HCT116 (cell line): ENCODE measurements at places on chromosomes 13 and 19. TPM values are rescaled to one million over a fixed set of nuclear protein-coding genes. Genes with fewer than 3 reads are reported as not detected.

DNA sequence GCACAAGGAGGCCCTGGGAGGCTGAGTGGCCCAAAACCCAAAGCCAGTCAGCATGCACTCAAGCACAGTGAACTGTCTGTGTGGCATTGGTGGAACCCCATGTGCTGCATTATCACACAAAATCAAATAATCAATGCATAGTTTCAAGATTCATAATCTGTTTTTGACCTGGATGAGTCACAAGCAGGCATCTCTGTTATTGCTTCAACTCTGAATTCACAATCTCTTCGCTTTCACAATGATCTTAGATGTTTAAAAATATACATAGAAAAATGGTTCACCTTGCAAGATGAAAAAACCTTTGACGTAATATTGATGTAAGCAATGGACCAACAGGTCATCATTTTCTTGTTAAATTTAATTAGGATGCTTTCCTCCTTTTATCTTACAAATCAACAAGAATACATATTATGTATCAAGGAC is 455.4 kb downstream of the IRS2 start:
- no peaks in the 10 kb centered on the region for H3K4me1 ChIP-seq
- H3K36me3 ChIP-seq = no peaks in the 10 kb centered on the region
- H3K27me3 ChIP-seq = no peaks in the 10 kb centered on the region
- H3K4me3 ChIP-seq = no peak overlapping the region

GRCh38 chr13:73187106-73187505 is 128.3 kb downstream of the KLF5 start:
- no peaks in the 10 kb centered on the region for H3K27me3 ChIP-seq
- no peak for DNase-seq
- no peaks in the 10 kb centered on the region for H3K36me3 ChIP-seq

DNA sequence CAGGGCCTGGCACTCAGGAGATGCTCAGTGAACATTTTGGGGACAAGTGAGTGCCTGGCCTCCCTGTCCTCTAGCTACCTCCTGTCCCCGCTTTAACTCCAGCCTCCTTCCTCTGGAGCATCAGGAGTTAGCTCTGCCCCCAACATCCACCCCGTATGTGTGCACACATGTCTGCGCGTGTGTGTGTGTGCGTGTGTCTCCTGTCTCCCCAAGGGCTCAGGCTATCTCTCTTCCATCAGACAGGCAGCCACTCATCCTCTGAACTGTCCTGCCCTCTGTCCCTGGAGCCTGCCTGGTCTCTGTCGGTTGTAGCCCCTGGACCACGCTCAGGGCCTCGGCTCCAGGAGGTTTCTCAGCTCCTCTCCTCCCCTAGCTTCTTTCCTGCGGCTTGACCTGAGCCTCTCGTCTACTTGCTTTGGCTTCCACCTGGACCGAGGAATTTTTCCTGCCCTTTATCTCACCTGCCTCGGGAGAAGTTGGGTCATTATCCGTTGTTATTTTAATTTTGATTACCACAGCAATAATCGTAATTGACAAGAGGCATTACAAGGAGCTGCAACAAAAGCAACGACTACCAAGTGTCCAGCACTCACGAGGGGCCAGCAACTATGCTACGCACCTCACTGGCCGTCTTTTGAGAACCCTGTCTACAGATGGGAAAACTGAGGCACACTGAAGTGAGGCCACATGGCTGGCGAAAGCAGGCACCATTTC is 32.0 kb upstream of the ASF1B start:
- H3K4me1 ChIP-seq = no peaks in the 10 kb centered on the region
- H3K36me3 ChIP-seq = peaks cover 23% of the 10 kb centered on the region
- no peaks in the 10 kb centered on the region for H3K27me3 ChIP-seq
- H3K27ac ChIP-seq = no peak overlapping the region
- DNase-seq = no peak

GRCh38 chr19:48720251-48720612 is 707 bp upstream of the MAMSTR start:
- H3K27ac ChIP-seq = peak overlapping the region; percentile 33
- DNase-seq = no peak
- H3K27me3 ChIP-seq = no peaks in the 10 kb centered on the region
- H3K36me3 ChIP-seq = no peaks in the 10 kb centered on the region
- H3K4me3 ChIP-seq = peak overlapping the region; percentile 52
- H3K4me1 ChIP-seq = peaks cover 31% of the 10 kb centered on the region

DNA sequence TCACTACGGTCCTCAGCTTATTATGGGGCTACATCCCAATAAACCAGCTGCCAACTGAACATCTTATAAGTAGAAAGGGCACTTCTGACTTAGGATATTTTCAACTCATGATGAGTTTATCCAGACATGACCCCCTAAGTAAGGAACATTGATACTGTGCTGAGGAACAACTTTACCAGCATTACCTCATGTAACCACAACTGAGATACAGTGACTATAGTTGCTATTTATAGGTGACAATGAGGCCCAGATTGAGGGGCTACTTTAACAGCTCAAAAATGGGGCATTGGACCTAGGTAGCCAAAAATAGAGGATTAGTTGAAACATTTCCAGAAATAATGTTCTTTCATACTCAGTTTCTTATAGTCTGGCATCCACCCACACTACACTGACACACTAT is 26.8 kb downstream of the SKA3 start:
- no peaks in the 10 kb centered on the region for H3K4me1 ChIP-seq
- DNase-seq = no peak
- no peak overlapping the region for H3K4me3 ChIP-seq
- no peaks in the 10 kb centered on the region for H3K27me3 ChIP-seq
- H3K27ac ChIP-seq = no peak overlapping the region

DNA sequence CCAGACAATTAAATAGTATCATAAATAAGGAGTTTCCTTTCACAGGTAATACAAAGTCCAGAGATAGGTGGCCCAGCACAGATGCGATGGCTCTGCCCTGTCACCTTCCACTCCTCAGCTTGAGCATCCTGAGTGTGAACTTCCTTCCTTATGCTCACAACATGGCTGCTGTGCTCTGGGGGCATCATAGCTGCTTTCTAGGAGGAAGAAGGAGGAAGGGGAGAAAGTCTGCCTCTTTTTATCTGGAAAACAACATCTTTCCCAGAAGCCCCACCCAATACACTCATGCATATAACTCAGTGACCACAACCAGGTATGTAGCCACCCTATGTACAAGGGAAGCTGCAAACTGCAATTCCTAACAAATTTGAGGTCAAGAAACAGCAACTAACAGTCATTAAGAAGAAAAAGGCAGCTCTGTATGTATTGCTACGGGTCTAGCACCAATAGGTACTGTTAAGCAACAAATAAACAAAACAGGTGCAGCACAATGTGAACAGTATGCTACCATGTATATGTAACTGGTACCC is 201.2 kb upstream of the UBL3 start:
- no peak for DNase-seq
- no peak overlapping the region for H3K4me3 ChIP-seq
- H3K27me3 ChIP-seq = no peaks in the 10 kb centered on the region
- H3K36me3 ChIP-seq = no peaks in the 10 kb centered on the region
- H3K4me1 ChIP-seq = no peaks in the 10 kb centered on the region

DNA sequence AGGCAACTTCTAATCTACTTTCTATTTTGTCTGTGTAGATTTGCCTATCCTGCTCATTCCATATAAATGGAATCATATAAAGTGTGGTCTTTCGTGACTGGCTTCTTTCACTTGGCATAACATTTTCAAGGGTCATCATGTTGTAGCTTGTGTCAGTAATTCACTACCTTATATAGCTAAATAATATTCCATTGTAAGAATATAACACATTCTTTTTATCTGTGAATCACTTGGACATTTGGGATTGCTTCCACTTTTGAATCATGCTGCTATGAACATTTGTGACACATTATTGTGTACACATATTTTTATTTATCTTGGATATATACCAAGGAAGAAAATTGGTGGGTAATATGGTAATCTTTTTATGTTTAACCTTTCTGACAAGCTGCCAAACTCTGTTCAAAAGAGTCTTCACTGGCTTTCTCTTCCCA is 89.0 kb upstream of the CSNK1A1L start:
- no peaks in the 10 kb centered on the region for H3K4me1 ChIP-seq
- H3K4me3 ChIP-seq = no peak overlapping the region
- no peak for DNase-seq

DNA sequence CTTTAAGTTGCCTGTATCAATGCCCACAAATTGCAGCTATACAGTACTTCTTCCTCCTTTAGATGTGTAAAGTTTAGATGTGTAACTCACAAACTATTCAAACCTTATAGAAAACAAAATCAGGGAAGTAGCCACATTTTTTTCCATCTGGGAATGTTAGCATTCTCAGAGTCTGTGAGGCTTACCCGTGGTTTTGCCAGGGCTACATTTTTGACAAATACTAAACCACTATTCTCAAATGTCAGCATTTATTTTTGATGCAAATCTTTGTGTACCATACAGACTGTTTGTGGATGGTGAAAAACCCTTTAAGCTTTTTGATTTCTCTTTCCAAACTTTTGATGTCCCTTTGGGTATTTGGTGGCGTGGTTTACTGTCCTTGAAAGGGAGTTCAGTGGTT is 216.4 kb downstream of the POSTN start:
- no peak overlapping the region for H3K27ac ChIP-seq
- no peak overlapping the region for H3K4me3 ChIP-seq
- no peak for DNase-seq

DNA sequence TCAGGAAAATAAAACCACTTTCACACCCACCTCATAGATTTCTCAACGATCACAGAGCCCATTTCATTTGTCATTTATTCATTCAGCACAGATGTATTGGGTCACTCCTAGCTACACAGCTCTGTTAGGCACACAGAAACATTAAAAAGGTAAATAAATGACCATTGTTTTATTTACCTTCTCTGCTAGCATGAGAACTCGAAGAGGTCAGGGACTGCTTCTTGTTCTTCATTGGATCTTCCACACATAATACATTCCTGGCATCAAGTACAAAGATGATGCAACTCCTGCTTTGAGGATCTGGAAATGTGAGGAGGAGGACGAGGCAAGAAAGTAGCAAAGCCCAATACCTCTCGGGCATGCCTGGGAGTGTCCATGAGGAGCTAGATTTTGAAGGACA is 168.1 kb downstream of the RBM26 start:
- no peak overlapping the region for H3K27ac ChIP-seq
- peaks cover 9% of the 10 kb centered on the region; the same call in 1 of the 2 replicates for H3K27me3 ChIP-seq
- no peak for DNase-seq
- no peak overlapping the region for H3K4me3 ChIP-seq

DNA sequence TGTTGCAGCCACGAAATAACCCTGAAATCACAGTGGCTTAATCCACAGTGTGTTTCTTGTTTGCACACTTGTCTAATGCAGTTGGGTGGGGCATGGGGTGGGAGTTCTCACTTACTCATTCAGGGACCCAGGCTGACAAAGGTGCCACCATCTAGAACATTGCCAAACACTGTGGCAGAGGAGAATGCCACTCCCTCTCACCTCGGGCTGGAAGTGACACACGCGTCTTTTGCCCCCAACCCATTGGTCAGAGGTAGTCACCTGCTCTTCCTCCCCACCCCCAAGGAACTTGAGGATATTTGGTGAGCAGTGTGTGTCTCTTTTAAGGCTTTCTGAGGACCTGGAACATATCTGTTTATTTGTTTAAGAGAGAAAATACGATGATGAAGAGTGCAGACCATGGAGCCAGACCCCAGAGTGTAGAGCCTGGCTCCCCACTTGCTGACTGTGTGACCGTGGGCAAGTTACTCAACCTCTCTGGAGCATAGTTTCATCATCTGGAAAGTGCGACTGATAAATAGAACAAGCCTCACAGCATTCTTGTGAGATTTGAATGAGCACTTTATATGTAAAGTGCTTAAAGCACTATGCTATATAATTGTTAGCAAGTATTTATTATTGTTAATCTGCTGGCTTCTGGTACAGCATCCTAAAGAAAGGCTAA is 17.4 kb downstream of the GPR183 start:
- H3K36me3 ChIP-seq = no peaks in the 10 kb centered on the region
- no peak for DNase-seq
- no peaks in the 10 kb centered on the region for H3K4me1 ChIP-seq
- no peaks in the 10 kb centered on the region for H3K27me3 ChIP-seq

DNA sequence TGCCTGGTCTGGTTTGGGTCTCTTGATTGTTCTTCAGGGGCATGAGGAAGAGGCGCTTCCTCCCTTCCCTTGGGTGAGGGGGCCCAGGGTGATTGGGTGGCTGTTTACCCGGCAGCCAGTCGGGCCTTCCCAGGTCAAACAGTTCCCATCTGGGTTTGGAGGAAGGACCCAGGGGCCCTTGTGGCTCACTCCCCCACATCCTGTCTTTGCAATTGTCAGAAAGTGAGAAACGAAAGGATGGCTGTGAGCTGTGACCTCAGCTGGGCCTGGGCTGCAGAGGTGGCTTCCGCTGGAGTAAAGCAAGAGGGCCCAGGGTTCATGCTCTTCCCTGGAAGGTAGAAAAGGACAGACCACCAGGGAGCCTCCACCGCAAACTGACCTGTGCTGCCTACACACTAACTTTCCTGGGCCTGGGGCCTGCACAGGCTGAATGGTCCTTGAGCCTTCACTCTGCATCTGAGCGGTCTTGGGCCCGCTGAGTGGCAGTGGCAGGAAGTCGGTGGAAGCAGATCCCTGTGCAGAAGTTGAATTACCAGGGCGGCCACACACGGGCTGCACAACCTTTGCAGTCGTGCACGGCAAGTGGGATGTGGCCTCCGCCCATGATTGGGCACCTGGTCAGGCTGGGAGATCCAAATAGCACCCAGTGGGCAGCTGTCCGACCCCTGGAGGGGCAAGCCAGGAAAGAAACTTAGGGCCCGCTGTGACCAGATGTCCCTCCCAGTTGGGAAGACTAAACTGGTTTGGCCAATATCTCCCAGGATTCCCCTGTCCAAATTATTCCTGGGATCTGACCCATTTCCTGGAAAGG is 5.3 kb upstream of the CD79A start:
- H3K4me1 ChIP-seq = peaks cover 34% of the 10 kb centered on the region
- no peak for DNase-seq
- H3K4me3 ChIP-seq = no peak overlapping the region
- peaks cover 34% of the 10 kb centered on the region for H3K36me3 ChIP-seq
- no peaks in the 10 kb centered on the region for H3K27me3 ChIP-seq
- peak overlapping the region; percentile 51 for H3K27ac ChIP-seq

- DNase-seq = no peak
- H3K4me1 ChIP-seq = no peaks in the 10 kb centered on the region
- no peak overlapping the region for H3K4me3 ChIP-seq
- H3K27me3 ChIP-seq = no peaks in the 10 kb centered on the region
These were observed 236.3 kb downstream of the OLFM4 start for GRCh38 chr13:53264751-53265385.

Gene PGLYRP1
- total RNA-seq = not detected

Gene ZNF415
- not detected for total RNA-seq

Gene ZNF229
- not detected for total RNA-seq

Gene CGB8
- 0.34 TPM for total RNA-seq

Gene B3GNT3
- total RNA-seq = 22.2 TPM

Gene SHD
- total RNA-seq = 2.0 TPM

Gene LYL1
- total RNA-seq = 2.6 TPM

Gene ZNF254
- total RNA-seq = 2.5 TPM

Gene HSH2D
- 21.4 TPM for total RNA-seq
